ENCODE measurements at places on chromosomes 7 and 10.
A peak's percentile ranks its signal among the peaks of the same experiment; 100 is the strongest.

- no peak for DNase-seq
These were observed 70.6 kb downstream of the MLLT10 start for GRCh38 chr10:21604651-21605050.

DNA sequence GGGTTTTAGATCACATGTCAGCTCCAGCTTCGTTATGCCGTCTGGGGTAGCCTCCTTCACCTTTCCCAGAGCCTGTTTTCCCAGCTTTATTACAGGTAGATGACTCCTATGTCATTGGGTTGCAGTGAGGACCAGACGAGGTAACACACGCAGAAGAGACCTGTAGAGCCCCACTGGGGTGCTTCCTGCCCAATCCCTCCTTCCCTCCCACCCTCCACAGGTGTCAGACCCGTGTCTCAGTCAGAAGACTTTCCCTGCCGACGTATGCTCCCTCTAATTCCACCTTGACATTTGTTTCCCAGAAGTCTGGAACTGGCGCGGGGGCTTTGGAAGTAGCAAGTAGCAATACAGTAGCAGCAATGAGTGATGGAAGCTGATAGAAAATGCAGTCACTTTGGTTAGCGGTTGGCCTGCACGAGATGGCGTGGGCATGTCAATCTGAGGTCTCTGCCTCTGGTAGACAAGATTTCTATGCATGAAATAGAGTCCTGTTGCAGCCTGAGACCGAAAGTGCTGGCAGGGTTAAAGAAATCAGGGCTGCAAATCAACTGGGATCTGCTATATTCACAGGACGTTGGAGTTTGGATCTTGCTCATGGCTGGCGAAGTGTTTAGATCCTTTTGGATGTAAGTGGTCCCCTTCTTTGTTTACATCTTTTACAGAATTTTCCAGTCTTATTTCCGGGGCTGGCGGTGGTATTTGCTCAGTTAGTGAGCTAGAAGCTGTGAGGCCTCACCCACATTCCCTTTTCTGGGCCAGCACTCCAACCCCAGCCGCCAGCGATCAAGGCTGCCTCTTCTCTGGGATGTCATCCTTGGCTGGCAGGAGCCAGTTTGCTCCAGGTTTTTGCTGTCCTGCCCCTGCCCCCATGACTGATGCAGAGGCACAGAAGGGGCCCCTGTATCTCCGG lies 78.3 kb upstream of the KMT2C start:
- no peak for DNase-seq

DNA sequence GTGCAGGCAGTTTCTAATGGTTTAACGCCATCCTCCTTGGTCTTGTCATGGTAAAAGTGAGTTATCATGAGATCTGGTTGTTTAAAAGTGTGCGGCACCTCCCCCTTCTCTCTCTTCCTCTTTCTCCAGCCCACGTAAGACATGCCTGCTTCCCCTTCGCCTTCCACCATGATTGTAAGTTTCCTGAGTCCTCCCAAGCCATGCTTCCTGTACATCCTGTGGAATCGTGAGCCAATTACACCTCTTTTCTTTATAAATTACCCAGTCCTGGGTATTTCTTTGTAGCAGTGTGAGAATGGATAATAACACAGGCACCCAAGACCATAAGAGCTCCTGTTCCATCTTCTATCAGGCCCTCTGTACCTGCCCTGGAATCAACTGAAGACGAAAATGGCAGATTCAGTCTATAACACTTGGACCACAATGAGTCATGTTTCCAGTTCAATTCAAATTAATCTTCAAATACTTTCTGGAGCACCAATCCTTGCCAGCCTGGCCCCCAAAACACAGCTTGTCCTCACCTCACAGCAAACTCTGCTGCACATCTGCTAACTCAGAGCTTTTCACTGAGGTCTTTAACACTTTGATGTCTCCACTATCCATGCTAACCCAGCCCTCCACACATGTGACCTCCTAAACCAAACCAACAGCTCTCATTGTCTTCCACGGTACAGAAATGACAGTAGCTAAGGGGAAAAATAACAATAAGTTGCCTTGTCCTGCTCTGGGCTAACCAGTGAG lies 73.2 kb downstream of the SFMBT2 start:
- peak; percentile 12 for DNase-seq

- DNase-seq = no peak
These were observed 29.8 kb downstream of the GSDME start for GRCh38 chr7:24727154-24728120.

- no peak for DNase-seq
These were observed 1.1 kb upstream of the DNAAF5 start for GRCh38 chr7:725223-726005.

- no peak for DNase-seq
These were observed 315.7 kb downstream of the TNS3 start for GRCh38 chr7:47266131-47266706.

DNA sequence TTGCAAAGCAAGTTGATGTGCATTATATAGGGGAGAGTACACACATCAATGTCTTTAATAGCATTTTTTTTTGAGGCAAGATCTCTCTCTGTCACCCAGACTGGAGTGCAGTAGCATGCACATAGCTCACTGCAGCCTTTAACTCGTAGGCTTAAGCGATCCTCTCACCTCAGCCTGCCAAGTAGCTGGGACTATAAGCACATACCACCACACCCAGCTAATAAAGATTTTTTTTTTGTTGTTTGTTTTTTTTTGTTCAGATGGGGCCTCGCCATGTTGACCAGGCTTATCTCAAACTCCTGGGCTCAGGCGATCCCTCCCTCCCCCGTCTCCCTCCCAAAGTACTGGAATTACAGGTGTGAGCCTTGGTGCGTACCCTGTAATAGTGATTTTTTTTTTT lies 1.5 kb downstream of the UMAD1 start:
- DNase-seq = no peak

DNA sequence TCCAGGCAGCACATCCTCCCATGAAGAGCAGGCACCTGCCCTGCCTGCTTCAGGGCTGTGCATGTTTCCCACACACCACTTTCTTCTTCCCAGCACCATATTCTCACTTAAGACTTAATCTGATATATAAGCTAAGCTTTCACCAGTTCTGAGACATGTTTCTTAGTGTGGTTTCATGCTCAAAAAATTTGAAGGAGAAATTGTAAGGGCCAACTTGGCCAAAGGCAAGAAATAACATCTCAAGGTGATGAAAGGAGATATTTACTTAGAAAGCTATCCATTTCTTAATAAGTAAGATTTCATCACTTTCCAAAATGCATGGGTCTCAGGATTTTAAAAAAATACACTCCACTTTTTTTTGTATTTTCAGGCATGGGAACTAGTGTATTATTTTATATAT lies 468.1 kb upstream of the AKR1E2 start:
- no peak for DNase-seq

DNA sequence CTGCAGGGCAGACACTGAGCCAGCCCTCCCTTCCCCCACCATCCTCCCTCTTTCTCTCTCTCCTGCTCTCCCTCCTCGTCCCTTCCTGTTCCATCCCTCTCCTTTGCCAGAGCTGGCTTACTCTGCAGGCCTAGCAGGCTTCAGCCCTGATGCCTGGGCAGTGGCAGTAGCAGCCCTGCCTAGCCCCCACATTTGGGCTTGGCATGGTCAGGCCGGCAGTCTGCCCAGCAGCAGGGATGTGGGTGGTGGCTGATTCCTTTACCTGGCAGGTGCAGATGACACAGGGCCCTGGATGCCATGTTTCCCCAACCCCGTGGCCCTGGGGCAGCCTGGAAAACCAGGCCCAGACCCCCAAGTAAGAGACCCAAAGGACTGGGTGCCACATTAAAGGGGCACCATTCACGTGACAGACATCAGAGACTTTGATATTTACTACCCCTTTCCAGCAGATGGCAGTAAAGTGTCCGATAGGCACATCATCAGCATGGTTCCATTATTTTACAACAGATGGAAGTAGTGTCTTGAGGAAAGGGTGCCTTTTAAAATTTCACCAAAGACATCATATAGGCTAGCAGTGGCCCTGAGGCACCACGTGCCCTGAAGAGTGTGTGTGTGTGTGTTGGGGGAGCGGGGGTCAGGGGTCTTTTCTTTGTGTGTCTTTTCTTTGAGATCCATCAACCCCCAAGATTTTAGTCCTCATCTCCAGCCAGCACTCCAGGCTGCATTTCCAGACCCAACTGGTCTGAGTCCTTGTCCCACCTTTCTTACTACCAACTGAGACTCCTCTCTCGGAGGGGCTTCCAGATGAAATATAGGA lies 5.9 kb downstream of the KCP start:
- peak; percentile 72 for DNase-seq

- DNase-seq = no peak
These were observed 12.1 kb downstream of the CNNM1 start for GRCh38 chr10:99341248-99341647.

- no peak for DNase-seq
These were observed 74.9 kb upstream of the PPIF start for GRCh38 chr10:79272353-79272752.

- no peak for DNase-seq
These were observed 18.4 kb upstream of the PON1 start for GRCh38 chr7:95342642-95343307.

DNA sequence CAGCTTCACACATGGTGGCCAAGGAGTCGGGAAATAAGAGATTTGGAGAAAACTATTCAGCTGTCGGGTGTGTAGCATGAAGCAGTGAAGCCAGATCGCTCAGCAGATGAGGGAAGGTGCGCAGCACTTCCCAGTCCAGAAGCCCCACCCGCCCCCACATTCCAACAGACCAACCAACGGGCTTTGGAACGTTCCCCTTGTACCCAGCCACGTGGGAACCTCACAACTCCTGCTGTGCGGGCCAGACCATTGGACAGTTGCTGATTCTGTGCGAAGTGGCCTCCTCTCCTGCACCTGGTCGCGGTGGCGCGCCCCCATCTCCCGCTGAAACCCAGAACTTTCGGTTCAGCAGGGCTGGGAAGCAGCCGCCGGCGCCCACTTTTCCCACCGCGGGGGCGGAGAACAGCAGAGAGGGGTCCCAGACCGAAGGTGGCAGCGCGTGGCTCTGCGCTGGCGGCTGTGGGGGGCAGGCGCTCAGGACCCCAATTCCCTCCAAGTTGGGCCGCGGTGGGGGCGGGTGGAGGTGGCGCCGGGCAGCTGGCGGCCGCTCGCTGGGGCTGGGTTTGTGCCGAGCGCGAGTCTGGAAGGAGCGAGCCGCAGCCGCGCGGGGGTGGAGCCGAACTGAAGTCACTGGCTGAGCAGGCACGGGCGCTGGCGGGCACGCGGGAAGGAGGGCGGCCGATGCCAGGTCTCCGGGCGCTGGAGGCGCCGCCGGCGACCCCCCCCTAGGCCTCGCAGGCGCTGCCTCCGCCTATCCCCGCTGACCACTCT lies 1301.5 kb upstream of the SORCS1 start:
- DNase-seq = no peak

DNA sequence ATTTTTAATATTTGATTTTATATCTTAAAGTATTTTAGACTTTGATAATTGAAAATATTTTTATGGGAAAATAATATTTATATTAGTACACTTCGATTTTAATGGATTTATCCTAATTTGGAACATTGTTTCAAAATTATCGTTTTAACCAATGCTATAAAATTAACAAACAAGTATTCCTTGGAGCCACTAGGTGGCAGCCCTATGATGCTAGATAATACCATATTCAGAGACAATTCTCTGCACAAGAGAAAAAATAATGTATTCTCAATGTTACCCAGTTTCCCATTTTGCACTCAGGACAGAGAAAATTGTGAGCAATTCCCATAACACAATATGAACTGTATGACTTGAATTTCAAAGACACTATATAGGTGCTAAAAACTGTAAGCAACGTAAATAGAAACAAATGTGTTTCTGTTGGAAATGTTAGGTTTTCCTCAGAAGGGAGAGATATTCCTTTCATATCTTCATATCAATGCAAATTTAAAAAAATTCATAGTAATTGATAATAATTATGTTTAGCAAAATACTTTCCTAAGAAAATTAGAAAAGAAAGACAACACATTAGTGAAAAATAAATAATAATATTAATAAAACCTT lies 237.8 kb downstream of the SEMA3E start:
- no peak for DNase-seq

DNA sequence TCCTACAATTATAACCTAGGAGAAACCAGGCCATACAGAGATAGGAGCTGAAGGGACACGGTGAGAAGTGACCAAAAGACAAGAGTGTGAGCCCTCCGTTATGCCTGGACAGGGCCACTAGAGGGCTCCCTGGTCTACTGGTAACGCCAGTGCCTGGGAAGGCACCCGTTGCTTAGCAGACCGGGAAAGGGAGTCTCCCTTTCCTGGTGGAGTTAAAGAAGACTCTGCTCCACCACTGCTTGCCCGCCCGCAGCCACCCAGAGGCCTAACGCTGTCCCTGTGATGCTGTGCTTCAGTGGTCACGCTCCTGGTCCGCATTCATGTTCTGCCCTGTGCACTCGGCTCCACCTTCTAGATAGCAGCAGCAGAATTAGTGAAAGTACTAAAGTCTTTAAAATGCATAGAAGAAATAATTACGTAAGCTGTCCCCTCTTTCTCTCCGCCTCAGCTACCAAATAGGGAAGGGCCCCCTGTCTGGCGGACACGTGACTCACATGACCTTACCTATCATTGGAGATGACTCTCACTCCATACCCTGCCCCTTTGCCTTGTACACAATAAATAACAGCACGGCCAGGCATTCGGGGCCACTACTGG lies 34.8 kb downstream of the GRID2IP start:
- peak; percentile 71 for DNase-seq

- DNase-seq = no peak
These were observed 165.5 kb downstream of the SND1 start for GRCh38 chr7:127817466-127817865.

DNA sequence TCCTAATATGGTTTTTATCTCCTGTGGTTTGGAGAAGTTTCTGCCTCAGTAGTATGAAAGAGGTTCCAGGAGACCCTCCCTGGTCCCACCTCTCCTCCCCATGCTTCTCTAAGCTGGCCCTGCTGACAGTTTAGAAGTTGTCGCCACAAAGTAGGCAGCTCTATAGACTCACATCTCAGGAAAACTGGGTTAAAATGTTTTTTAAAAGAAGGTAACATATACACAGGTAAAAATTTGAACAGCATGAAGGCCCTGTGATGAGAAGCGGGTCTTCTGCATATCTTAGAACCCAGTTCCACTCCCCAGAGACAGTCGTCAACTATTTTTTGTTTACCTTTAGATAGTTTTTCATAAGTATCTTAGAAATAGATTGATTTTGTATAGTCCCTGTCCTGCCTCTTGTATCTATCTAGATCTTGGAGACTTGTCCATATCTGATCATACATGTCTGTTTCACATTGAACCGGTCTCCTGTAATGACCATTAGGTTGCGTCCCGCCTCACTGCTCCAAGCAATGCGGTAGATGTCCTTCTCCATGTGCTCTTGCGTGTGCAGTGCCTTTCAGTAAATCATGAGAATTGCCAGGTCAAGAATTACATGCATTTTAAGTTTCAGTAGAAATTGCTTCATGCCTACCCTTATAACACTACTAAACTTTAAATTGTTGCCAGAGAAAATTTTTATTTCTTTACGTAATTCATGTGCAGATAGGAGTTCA lies 2.2 kb downstream of the DUSP5 start:
- no peak for DNase-seq

DNA sequence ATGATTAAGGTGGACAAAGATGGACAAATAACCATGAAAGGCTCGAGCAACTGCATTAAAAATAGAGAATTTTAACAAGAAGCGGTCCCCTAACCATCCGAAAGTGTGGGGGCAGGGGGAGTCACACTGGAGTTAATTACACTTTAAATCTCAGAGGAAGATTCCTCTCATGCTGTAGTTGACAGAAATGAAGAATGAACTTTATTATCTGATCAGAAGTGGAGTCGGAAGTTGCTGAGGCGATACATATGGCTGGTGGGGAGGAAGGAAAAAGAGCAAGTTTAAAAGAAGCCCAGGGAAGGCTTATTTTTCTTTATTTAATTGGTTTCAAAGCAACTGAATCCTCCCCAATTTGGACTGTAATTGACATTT lies 102.3 kb upstream of the FAM171A1 start:
- no peak for DNase-seq

GRCh38 chr10:93154531-93154930 lies 80.8 kb downstream of the CYP26A1 start:
- no peak for DNase-seq

Measured in CD4-positive, alpha-beta T cell treated with Interleukin-2 at 100 ng/mL for 4 hours (primary cell).